ENCODE measurements at places on chromosomes 5 and 9.

GRCh38 chr9:5354184-5354583, 14.5 kb upstream of the RLN1 start:
- no peak for DNase-seq

- no peak for DNase-seq
Measured at GRCh38 chr5:95915999-95916686, 45.5 kb downstream of the ELL2 start.

- no peak for DNase-seq
Measured at GRCh38 chr5:62614355-62614754, 35.7 kb downstream of the LRRC70 start.

- no peak for DNase-seq
Measured at GRCh38 chr9:130789747-130790672, 45.0 kb upstream of the ABL1 start.

- no peak for DNase-seq
Measured at GRCh38 chr5:9020996-9021395, 524.9 kb downstream of the SEMA5A start.

DNA sequence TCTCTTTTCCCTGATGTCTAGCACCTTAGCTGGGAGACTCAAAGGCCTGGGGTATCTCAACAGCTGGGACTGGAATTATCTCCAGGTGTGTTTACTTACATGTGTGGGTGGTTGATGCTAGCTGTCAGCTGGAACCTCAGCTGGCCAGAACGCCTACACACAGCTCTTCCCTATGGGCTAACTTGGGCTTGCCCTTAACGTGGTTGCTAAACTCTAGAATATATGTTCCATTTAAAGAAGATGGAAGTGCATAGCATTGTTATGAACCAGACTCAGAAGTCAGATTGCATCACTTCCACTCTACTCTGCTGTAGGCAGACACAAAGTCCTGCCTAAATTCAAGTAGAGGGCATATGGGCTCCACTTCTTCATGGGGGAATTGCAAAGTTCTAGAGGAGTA, 29.3 kb downstream of the SGCD start:
- DNase-seq, result no peak

DNA sequence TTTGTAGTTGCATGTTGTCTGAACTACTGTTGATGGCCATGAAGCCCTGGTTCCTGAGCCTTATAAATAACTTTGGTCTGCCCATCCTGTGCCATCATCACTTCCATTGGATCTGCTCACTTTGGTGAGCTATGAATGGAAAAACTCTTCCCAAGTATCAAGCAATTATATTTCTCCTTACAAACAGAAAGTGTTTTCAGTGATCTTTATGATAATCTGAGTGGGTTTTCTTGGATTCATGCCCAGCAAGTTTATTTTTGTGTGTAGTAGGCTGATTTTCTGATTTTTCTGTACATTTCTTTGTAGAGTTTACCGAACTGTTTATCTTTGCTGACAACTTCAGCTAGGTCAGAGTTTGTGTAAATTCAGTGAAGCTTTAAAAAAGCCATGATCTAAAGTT, 31.0 kb downstream of the CAMK4 start:
- no peak for DNase-seq
